Stimulated activated CD8-positive, alpha-beta memory T cell treated with anti-CD3 and anti-CD28 coated beads, Interleukin-4, amount 100 ng/mL, for 4 hours (primary cell): ENCODE measurements at places on chromosomes 11 and 22.

- DNase-seq, result no peak
Observed at GRCh38 chr11:94032066-94032465, 10.9 kb downstream of the HEPHL1 start.

GRCh38 chr11:88326099-88326498, 11.4 kb downstream of the CTSC start:
- no peak for DNase-seq

DNA sequence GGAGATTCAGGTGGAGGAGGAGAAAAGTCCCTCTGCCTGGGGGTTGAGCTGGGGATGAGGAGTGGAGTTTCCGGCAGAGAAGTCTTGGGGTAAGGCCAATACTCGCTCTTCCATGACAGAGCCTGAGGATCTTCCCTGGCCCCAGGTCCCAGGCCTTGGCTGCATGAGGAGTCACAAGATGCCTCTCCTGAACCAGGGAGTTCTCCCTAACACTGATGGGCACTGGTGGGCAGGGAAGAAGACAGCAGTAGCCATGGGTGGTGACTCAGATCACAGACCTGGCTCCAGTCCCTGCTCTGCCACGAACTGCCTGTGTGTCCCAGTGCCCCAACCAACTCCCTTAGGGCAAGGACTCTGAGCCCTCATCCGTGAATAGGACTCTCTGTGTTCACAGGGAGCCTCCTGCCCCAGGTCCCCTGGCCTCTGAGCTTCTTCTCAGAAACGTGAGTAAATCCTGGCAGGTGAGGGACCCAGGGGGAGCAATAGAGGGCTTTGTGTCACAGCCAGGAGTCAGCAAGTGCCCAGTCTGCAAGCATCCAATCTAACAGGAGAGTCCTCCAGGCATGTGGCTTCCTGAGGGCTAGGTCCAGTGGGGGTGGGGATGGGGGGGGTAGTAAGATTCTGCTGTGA, 45.5 kb upstream of the FTH1 start:
- no peak for DNase-seq

GRCh38 chr11:72971192-72971967, 157.2 kb downstream of the ATG16L2 start:
- no peak for DNase-seq

GRCh38 chr11:9459667-9460321, 1.0 kb upstream of the ZNF143 start:
- DNase-seq, result no peak

- no peak for DNase-seq
Observed at GRCh38 chr11:2409611-2410468, 9.3 kb downstream of the TSSC4 start.

- no peak for DNase-seq
Observed at GRCh38 chr22:17607891-17608521, 20.5 kb downstream of the ATP6V1E1 start.

- no peak for DNase-seq
Observed at GRCh38 chr11:927871-928270, 2.2 kb downstream of the AP2A2 start.

DNA sequence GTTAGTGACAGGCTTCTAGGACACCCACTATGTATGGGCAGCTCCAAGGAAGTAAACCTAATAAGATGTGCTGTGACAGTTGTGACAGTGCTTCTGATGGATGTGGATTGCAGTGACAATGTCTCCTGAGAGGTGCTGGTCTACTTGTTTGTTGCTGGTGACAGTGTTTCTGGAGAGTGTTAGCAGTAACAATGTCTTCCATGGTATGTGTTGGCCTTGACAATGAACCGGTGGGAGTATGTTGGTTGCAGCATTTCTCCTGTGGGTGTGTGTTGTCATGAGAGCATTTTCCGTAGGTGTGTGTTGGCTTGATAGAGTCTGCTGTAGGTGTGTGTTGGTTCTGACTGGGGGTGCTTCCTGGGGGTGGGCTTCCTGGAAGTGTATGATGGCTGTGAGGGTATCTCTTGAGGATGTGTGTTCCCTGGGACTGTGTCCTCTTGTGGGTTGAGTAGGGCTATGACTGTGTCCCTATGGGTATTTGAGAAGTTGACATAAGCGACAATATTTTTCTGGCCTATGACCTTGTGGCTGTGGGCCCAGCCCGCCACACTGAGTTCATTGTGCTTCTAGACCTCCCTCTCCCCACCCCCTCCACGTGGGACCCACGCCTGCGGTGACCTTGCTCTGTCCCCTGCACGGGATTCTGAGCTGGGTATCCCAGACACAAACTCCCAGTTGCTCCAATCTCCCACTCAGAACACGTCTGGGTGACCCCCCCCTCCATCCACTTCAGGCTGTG, 1.2 kb downstream of the DCHS1 start:
- no peak for DNase-seq

DNA sequence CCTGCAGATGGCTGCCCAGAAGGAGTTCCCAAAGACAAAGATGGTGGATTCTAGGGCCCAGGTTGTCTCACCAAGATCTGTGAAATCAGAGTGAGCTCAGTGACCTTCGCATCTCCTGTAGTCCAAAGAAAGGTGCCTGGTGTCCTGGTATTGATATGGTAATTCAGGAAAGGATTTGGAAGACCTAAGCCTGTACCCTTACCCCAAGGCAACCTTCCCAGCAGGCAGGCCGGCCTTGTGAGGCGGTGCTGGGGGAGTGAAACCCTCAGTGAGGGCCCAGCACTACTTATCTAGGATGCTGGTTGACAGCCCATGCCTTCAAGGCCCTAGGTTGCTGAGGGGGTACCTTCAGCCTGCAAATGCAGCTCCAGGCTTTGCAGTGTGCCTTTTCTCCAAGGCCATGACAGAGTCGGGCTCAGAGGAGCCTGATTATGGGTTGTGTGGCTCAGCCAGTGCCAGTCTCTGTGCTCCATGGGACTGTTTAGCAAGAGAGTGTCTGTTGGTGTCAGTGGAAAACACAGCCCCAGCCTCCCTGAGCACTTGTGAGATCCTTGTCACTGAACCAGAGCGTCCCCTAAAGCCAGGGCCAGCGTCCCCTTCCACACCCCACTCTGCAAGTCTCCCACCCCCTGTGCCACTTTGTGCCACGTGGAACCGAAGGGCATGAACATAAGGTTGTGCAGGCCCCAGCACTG, 72.8 kb upstream of the MYOD1 start:
- DNase-seq, result no peak

DNA sequence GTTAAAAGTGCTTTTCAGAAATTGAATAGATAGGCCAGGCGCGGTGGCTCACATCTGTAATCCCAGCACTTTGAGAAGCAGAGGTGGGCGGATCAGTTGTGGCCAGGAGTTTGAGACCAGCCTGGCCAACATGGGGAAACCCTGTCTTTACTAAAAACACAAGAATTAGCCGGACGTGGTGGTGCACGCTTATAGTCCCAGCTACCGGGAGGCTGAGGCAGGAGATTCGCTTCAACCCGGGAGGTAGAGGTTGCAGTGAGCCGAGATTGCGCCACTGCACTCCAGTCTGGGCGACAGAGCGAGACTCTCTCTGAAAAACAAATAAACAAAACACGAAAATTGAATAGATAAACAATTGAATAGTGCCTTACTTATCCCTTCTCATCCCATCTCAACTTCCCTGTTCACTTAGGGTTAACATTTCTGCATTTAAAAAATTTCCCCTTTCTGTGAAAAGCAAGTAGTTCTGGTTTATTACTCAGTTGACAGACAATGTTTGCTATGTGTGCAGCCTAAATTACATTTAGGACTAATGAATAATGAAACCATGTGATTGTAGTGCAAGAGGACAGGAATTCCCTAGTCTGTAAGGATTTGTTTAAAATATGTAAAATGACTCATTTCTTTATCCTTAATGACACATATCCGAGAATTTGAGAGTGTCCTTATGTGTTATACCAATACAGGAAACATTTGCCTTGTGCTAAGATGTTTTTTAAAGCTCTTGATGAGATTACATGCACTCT, 6.0 kb downstream of the RNF169 start:
- DNase-seq, result no peak

DNA sequence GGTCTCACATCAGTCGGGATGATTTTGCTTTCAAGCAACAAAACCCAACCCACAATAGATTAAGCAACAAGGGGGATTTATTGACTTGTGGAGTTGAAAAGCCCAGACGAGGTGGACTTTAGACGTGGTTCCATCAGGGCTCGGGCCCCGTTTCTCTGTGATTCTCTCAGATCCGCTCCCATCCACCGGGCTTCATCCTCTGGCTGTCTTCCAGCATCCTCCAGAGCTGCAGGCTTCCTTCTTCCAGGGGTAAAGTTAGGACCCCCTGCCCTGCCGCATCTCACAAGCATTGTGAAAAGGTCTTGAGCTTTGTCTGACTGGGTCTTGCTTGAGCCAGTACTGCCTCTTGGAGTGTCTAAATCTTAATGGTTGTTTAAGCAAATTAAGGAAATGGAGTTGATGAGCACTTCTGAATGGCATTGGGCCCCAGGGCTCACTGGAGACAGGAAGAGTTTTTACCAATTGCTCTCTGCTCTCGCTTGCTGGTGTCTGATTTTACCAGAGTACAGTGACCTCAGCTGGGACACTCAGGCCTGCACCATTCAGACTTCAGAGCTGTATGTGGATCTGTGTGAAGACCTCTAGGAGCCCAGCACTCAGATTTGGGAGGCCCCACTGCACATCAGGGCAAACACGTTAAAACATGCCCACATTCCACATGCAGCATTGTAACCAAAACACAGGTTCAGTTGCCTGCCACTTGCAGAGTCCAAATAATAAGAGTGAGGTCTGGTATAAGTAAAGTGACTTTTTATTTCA, 13.5 kb upstream of the FTH1 start:
- DNase-seq, result no peak

GRCh38 chr11:127199306-127199801, 198.8 kb upstream of the KIRREL3 start:
- DNase-seq, result no peak

GRCh38 chr11:57432714-57433163, 5.8 kb upstream of the SLC43A3 start:
- DNase-seq, result no peak

GRCh38 chr22:39207141-39208012, 37.4 kb downstream of the PDGFB start:
- no peak for DNase-seq

- no peak for DNase-seq
Observed at GRCh38 chr11:126115816-126116331, 53.2 kb upstream of the CDON start.

DNA sequence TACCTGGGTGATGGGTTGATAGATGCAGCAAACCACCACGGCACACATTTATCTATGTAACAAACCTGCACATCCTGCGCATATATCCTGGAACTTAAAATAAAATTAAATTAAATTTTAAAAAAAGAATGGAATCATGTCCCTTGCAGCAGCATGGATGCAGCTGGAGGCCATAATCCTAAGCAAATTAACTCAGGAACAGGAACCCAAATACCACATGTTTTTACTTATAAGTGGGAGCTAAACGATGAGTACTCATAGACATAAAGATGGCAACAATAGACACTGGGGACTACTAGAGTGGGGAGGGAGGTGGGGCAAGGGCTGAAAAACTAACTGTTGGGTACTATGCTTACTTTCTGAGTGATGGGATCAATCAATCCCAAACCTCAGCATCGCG, 40.9 kb downstream of the CWC15 start:
- no peak for DNase-seq

DNA sequence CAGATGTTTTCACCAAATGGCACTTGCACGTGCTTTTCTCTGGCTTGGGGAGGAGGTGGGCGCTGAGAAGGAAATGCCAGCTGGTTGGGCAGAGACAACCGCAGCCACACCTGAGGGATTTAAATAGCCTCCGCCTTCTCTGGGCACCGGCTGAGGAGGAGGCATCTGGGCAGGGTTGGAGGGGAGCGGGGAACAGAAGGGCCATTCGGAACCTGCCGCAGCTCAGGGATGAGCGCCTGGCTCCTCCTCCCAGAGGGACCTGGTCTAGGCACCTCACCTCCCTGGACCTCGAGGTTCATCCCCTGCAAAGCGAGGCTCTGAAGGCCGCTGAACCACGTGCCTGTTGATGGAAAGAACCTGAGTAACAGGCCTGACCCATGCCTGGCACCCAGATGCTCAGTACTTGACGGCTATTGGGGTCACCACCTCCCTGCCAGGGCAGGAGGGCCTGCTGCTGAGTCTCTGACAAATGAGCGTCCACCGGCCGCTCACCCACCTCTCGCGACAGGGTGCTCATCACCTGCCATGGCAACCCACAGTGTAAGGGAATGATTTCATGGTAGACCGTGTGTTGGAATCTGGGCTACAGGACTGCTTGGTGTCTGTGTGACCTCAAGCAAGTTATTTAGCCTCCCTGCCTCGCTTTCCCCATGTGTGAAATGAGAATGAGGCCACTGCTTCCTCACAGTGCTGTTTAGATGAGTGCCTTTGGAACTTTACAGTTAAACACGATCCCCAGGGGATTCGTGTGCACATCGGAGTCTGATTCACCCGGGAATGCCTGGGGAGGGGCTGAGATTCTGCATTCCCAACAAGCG, 2.0 kb upstream of the KDELR3 start:
- DNase-seq, result no peak

GRCh38 chr22:42768385-42769035, 47.8 kb upstream of the A4GALT start:
- no peak for DNase-seq

DNA sequence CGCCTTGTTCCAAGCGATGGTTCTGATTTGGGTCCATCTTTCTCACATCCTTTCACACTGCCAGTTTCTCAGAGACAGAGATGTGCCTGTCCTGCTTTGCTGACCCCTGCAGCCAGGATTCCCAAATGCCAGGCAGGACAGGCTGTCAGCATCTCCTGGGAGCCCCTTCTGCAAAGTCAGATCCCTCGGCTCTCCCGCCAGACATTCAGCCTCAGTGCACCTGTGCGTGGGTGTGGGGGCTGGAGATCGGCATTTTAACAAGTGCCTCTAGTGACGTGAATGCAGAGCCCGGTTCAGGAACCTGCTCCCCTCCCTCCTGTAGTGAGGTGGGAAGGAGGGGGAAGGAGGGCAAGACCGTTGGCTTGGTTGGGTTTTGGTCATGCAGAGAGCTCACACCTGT, 108.9 kb upstream of the FGF3 start:
- DNase-seq, result no peak

- DNase-seq, result no peak
Observed at GRCh38 chr11:124277804-124278203, 21.6 kb downstream of the OR8G5 start.

- DNase-seq, result no peak
Observed at GRCh38 chr11:57163160-57163868, 18.4 kb upstream of the LRRC55 start.

DNA sequence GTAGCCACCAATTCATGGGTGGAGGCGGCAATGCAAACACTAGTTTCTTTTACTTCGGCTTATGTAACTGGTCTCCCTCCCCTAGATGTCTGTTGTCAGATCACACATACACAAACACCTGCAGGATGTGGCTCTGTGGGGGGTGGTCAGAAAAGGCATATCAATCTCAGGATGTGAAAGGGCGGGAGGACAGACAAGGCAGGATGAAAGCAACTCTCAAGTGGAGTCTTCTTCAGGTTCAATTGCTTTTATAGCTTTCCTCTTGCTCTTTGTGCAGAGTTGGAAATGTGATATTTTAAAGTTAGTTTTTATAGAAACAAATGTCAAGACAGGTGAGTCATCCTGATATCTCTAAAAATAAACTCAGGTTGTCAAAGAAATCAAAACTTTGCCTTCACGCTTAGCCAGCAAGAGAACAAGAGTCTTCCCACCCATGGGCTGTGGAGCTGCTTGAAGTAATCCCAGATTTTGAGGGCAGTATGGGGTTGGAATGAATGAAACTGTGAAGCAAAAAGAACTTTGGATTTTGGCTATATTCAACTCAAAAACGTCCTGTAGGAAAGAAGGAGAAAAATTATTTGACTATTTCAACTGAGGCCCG, 423.4 kb downstream of the GUCY1A2 start:
- DNase-seq, result no peak
